ENCODE measurements at places on chromosomes 1 and 21.

DNA sequence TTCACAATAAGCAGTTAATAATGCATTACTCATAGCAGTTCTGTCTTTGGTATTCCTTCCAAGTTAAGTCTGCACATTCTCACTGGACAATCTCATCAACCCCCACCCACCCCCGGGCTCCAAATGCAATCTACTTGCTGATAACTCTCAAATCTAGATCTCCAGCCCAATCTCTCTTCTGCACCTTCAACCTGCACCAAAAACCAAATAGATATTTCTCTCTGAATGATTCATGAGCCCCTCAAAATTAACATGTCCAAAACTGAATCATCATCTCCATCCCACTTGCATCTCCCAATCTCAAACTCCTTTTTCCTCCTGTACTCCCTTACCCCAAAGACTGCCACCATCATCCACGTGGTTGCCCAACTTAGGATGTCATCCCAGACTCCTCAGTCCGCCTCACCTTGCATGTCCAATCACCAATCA, 2.7 kb downstream of the DOCK7 start:
- no peak for DNase-seq

DNA sequence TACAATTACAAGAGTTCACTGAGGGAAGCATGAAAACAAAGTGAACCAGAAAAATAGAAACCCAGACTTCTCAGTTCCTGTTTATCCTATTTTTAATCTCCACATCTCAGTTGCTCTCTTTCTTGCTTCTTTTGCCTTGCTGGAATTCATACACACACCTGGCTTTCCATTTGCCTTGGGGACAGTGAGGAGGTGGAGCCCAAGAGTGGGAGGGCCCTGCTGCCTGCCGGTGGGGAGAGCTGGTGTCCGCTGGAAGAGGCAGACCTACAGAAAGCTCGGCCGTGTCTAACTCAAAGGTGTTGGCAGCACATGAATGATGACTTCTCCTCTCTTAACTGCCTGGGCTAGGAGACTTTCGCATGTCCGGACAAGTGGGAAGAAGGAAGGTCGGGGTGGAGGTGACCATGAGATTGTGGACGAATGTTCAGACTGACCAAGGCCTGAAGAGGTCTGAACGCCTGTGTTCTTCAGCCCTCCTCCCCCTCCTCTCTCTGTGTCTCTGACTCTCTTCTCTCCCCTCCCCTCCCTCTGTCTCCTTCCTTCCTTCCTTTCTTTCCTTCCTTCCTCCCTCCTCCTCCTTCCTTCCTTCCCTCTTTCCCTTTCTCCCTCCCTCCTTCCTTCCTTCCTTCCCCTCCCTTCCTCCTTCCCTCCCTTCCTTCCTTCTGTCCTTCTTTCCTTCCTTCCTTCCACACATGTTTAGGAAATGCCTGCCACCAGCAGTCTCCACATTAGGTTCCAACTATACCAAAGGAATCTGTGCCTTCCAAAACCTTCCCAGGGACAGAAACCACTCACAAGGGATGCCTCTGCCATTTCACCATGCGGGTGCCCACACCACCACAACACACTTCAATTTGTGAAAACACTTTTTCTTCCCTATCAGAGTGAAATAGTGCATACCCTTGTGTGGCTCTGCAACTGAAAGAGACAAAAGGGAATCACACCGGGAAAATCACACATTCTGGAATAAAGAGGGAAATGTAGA, 157.3 kb upstream of the RUNX1 start:
- no peak for DNase-seq

DNA sequence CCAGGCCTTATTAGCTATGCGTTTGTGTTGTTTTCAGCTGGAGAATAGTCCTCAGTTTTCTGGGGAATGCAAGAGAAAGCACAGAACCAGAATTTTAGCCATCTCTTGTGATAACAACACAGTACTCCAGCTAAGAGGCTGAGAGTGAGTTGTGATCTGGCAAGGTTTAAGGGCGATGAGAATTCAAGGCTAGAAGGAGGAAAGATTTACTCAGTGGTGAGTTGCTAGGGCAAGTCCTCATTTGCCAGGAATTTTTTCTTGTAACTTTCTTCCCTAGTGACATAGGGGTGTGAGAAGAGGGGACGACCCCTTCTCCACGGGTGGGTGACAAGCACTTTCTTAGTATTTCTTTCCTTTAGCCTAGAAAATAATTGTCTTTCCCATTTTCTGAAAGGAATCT, 53.2 kb downstream of the HHAT start:
- no peak for DNase-seq

- no peak for DNase-seq
Measured at GRCh38 chr1:248906753-248907661, 972 bp downstream of the PGBD2 start.

- no peak for DNase-seq
Measured at GRCh38 chr1:58874342-58874741, 90.5 kb upstream of the JUN start.

- DNase-seq = no peak
Measured at GRCh38 chr1:65069011-65069565, 78.9 kb upstream of the AK4 start.

DNA sequence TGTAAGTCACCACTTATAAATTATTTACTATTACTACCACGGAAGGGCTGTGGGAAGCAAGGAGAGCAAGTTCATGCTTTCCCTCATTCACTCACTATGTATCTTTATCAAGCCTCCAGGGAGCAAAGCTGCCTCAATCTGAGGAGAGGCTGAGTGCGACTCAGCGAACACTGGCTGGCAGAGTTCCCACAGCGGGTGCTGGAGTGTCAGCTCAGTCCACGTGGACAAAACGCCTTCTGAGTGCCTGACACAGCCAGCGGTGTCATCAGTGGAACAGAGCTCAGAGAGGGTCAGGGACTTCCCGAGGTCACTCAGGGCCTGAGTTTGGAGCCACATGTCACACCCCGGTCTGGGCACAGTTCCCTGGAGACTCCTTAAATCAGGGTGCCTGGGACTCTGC, 16.9 kb downstream of the MATN1 start:
- peak; percentile 44 for DNase-seq

GRCh38 chr1:30404341-30404740, 319.0 kb downstream of the MATN1 start:
- no peak for DNase-seq

GRCh38 chr1:64469977-64470664, at the start of gene CACHD1:
CACHD1 (plus strand) TSS chr1:64470129; CDS start chr1:64470745, 616 bp downstream.
- DNase-seq = peak; percentile 46

GRCh38 chr1:81760477-81761097, 40.1 kb upstream of the ADGRL2 start:
- DNase-seq = peak; percentile 5

- DNase-seq = no peak
Measured at GRCh38 chr1:39666772-39667171, 5.1 kb downstream of the NT5C1A start.

DNA sequence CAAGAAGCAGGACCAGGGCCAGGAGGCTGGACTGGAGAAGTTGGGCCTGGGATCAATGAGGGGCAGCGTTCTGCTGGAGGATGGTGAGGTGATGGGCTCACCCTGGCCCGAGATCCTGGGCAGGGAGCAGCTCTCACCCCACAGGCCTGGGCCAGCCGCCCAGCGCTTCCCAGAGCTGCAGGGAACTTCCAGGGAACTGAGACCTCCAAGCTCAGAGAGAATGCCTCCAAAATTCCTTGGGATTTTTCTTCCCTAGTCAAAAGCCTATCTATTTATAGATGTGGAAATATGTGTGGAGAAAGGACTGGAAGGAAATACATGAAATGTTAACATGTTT, 121.2 kb downstream of the SPSB1 start:
- DNase-seq = peak; percentile 19
